ENCODE measurements at places on chromosomes 3 and 15.

DNA sequence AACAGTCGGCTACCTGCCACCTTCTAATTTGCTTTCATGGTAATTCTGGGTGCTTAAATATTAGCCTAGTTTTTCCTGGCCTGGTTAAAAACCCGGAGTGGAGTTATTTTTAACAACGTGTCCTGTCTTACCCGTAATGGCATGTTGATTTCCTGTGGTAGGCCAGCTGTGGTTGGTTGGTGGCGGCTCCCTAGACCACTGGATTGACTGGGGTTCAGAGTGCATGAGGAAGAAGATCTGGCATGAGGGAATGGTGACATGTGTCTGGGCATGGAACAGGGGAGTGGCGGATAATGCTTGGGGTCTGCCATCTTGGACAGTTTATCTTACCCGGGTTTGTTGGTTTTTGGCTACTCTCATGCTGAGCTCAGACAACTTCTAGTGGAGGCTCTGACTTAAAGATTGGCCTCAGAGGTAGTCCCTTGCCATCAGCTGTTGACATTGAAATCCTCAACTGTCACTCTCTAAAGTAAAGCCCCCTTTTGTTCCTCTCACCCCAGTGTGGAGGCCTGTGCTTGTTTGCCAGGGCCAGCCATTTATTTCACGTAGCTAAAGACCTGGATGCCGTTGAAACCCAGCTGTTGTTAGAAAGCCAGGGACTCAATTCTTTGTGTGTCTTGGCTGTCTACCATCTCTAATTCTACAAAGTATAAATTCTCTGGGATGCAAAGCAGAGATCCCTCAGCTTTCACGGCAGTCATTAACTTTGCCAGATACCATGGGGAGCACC is 81.6 kb downstream of the DNASE1L3 start:
- DNase-seq, result no peak

DNA sequence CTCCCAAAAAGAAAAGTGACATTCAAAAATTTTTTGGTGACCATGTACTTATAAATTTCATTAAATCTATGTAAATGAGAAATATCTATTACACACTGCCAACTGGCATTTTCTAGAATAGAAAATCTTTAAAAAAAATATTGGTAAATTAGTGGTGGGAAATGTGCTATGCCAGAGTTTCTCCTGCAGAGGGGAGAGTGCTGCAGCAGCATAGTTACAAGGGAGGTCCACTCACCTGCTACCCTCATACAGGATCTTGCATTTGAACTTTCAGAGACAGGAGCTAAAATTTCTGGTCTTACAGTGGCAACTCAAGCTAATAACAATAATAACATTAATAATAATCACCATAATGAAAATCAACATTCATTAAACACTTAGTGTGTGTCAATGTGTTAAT is 459.6 kb downstream of the NSUN3 start:
- DNase-seq, result no peak

DNA sequence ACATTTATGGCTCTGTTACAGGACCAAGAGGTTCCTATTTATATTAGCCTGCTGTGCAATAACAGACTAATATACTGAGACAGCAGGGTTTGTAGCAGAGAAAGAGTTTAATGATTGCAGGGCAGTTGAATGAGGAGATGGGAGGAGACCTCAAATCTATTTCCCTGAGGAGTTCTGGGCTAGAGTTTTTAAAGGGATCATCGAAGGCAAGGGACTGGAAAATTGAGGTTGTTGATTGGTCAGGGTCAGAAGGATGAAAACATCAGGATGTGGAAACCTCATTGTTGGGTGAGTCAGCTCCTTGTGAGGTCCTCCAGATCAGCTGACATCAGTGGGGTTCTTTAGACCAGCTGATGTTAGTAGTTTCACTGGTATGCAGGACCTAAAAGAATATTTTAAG is 60.6 kb upstream of the GOLGA8B start:
- no peak for DNase-seq

- no peak for DNase-seq
Observed at GRCh38 chr3:46097691-46098241, 70.5 kb upstream of the XCR1 start.

GRCh38 chr15:51982013-51982769 is 10.6 kb upstream of the LEO1 start:
- no peak for DNase-seq

DNA sequence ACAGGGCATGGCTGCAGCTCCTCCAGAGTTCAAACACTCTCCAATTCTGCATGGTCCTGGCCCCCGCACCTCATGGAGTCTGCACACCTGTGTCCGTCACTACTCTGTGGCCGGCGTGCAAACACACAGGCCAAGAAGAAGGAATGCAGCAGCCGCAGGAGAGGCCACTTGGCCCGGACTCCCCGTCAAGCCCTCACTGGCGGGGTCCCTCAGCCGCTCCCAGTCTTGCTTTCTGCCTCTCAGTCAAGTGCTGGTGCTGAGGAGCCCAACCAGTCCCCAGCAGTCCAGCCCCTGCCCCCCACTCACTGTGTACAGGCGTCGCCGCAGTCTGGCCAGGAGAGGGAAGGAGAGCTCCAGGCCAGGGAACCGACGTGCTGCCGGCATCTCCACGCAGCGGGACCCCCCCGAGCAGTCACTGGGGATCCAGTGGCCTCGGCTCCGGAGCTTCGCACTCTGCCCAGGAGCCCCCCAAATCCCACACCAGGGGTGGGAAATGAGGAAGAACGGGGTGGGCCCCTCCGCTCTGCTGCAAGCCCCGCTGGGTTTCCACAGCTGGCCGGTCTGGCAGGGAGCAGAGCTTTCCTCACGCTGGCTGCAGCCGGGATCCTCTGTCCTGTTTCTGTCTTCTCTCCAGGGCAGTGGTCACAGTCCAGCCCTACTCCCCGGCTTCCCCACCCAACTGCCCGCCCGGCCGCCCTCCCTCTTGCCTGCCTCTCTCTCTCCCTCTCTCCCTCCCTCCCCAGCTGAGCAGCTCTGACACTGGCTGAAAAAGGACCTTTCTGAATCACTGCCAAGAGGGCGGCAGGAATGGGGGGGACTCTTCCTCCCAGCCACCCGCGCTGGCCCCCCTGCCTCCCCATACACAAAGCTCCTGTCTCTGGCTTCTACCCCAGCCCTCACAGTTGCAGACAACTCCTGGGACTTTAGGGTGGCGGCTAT is 16.0 kb downstream of the TNK2 start:
- peak; percentile 70 for DNase-seq

DNA sequence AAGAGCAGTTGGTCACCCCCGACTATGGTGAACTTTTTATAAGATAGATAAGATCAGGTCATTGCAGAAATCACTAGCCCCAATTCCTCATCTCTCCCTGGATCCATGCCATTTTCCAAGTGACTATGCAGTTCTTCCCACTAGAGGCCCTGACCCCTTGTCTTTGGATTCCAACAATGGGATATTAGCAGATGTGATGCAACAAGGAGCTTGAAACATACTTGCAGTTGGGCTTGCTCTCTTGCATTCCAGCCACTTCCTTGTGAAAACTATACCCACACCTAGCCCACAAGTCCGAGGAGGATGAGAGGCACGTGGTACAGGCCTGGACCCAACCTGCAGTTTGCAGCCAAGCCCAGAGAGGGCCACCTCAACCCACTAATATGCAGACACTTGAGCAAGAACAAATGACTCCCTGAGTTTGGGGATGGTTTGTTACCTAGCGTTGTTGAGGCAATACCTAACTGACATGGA is 60.6 kb downstream of the SUCLG2 start:
- no peak for DNase-seq

- DNase-seq, result no peak
Observed at GRCh38 chr3:48347500-48347899, 14.0 kb upstream of the SPINK8 start.

GRCh38 chr3:123936400-123936799 is 24.6 kb downstream of the CCDC14 start:
- no peak for DNase-seq

GRCh38 chr15:50018491-50018890 is 100.5 kb downstream of the ATP8B4 start:
- no peak for DNase-seq

DNA sequence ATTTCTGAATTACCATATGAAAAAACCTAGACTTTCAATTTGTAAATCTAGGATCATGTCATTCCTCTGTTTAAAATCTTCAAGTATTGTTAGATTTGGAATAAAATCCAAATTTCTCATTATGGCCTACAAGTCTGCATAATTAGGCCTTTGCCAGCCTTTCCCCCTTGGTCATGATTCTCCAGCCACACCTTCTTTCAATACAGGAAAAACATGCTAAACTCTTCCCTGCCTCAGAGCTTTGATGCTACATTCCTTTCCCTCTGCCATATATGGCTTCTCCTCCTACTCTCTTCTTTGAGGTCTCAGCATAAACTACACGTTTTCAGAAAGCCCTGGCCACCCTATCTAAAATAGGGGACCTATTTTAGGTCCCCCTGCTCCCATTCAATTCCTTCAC is 48.5 kb downstream of the TM6SF1 start:
- DNase-seq, result no peak

DNA sequence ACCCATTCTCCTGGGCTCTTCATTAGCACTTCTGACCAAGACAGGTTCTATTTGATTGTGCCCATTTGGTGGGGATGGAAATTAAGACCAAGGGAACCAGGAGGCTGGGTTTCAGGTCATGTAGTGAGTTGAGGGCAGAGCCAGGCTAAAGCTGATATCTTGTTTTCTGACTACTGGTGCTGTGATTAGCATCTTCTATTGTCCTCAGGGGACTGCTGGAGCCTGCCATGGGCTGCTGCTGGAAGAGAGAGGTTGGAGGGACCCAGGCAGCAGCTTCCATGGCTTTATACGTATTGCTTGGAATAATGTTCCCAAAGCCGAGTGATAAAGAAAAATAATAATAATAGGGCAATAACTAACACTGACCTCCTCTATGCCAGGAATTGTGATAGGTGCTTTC is 211.4 kb upstream of the ROPN1 start:
- DNase-seq, result no peak

DNA sequence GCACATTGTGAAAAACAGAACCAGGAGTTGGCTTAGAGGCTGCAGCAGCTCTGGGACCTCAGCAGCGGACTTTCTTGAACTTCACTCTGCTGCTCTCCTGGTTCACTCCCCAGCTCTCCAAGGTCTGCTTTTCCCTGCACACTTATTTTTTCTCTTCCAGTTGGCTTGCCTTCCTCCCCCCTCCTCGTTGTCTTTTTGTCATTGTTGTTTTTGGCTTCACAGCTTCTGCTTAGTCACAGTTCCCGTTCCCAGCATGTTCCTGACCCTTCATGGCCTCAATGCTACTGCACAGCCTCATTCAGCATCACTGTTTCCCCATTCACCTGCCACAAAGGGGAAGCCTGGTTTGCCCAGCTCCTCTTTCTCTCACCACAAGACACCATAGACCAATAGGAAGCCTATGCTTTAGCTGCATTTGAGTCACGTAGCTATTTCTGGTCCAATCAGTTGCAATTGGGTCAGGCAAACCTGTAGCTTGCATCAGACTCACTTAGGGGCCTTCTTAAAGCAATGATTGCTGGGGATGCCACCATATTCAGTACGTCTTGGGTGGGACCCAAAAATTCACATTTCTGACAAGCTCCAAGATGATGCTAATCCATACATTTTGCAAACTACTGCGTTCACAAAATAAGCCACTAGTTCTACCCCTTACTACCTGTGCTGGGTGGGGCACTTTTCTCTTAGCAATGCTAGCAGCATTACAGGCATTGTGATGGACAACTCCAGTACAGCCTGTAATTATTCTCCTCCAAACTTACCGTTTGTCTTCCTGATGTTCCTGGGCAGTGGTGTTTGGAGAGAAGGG is 7.8 kb upstream of the SUMF1 start:
- DNase-seq, result no peak

DNA sequence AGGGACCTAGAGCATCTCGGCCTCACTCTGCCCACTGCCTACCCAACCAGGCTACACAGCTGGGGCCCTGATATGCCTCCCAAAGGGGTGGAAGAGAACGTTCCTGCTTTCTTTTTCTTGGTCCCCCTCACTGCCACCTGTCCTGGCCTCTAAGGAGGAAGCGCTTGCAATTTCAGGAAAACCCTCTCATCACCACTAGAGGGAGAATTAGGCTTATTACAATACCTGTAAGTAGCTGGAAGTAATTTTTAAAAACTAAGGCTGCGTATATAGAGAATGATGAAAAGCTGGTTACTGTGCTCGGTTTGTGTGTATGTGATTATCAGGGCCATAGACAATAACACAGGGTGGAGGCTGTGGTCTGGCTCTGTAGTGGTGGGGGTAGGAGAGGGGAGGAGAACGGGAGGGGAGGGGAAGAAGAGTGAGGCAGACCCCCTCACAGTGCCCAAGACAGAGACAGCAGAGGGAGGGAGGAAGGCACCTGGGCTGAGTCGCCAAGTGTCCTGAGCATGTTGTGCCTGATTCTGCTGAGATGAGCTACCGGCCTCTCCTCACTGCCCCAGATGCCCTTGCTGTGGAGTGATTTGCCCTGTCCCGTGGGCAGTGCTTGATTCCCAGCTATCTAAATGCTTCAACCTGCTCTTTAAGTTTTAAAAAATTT is 3.3 kb downstream of the GABRG3 start:
- DNase-seq, result no peak

- no peak for DNase-seq
Observed at GRCh38 chr3:73827204-73827603, 202.5 kb upstream of the PDZRN3 start.

DNA sequence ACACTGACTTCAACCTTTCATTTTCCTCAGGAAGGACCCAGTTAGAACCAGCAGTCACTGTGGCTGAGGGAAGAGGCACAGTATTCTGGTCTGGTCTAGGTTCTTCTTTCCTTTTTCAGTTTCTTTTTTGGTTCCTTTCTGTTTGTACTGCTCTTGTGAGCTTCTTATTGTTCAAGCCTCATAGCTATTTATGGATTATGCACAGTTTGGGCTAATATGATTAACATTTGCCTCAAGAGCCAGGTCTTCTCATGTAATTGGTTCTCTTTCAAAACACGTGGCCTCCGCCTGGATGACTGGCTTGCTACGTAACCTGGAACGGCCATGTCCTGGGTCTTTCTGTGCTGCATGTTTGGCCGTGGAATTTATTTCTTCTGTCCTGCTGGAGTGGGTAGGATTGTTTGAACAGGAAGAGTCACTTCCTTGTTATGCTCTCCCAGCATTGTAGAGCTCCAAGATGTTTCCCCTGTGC is 43.3 kb downstream of the RBMS3 start:
- no peak for DNase-seq

DNA sequence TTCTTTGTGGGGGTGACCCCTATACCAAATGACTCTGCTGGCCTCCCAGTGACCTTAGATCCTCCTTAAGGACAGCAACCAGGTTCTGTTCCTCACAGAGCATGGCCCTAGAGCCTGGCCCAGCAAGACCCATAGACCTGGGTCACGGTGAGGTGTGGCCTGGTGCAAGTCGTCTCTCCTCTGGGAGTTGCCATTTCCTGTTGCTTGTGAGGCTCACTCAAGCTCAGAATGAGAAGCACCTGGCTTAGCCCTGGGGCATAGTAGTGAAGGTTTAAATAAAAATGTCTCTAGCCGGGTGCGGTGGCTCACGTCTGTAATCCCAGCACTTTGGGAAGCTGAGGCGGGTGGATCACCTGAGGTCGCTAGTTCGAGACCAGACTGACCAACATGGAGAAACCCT is 131.3 kb downstream of the SMAD6 start:
- no peak for DNase-seq

- DNase-seq, result peak; percentile 70
Observed at GRCh38 chr3:53970661-53971060, 79.0 kb upstream of the SELENOK start.

Data from kidney (tissue), 22 donors.